ENCODE measurements at places on chromosomes 4 and X. TPM values are rescaled to one million over a fixed set of nuclear protein-coding genes. Genes with fewer than 3 reads are reported as not detected.

Gene TLR7
- polyA plus RNA-seq, result 0.91 TPM

Gene TSPAN7
- polyA plus RNA-seq, result 46.4 TPM

Gene CT47B1
- polyA plus RNA-seq, result not detected

Gene CD38
- polyA plus RNA-seq, result 1.2 TPM

All from right lung (tissue), 10 donors.